ENCODE measurements at places on chromosomes 6 and 20.

GRCh38 chr20:19850198-19850533 is 92.1 kb downstream of the RIN2 start:
- DNase-seq, result no peak

DNA sequence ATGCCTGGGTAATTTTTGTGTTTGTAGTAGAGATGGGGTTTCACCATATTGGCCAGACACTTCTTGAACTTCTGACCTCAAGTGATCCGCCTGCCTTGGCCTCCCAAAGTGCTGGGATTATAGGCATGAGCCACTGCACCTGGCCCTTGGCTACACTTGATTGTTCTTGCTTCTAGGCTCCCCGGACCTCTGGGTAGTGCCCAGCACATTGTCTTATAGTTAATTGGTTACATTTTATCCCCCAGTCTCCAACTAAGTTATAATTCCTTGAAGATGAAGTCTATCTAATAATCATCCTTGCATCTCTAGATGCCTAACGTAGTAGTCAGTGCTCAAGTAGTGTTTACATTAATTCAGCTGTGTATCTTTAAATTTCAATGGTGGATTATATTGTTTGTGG is 11.8 kb downstream of the SMPDL3A start:
- no peak for DNase-seq

DNA sequence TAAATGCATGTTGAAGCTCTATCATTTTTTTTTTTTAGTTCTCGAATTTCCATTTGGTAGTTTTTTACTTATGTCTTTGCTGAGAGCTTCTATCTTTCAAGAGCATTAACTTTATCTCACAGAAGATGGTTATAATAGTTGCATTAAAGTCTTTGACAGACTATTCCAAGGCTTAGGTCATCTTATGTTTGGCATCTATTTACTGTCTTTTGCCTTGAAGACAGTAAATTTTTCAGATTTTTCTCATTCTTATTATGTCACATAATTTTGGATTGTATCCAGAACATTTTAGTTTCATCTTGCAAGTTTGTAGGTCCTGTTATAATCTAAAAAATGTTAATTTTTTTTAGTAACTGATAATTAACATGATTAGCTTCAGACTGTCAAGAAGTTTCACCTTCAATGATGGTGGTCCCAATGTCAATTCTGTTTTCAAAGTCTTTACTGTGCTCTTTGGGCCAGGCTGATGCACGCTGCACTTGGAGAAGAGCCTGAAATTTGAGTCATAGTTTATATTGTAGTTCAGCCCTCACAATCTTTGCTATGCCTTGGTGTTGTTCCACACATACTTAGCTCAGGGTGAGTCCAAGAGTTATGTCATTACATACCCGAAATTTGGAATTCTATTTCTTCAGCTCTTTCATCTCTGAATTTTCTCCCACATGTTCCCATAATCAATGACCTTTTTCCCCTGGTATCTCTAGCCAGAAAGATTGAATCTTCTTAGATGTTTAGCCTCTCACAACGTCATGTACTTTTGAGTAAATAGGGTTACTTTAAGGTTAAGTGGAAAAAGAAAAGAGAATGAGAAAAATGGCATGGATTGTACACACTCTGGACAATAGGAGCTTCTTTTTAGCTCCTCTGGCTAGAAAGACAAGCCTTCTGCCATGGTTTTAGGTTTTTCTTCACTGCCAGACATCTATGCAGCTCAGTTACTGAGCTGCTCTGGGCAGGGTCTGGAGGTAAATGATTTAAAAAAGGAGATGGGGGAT is 110.3 kb upstream of the BTBD3 start:
- DNase-seq, result no peak

DNA sequence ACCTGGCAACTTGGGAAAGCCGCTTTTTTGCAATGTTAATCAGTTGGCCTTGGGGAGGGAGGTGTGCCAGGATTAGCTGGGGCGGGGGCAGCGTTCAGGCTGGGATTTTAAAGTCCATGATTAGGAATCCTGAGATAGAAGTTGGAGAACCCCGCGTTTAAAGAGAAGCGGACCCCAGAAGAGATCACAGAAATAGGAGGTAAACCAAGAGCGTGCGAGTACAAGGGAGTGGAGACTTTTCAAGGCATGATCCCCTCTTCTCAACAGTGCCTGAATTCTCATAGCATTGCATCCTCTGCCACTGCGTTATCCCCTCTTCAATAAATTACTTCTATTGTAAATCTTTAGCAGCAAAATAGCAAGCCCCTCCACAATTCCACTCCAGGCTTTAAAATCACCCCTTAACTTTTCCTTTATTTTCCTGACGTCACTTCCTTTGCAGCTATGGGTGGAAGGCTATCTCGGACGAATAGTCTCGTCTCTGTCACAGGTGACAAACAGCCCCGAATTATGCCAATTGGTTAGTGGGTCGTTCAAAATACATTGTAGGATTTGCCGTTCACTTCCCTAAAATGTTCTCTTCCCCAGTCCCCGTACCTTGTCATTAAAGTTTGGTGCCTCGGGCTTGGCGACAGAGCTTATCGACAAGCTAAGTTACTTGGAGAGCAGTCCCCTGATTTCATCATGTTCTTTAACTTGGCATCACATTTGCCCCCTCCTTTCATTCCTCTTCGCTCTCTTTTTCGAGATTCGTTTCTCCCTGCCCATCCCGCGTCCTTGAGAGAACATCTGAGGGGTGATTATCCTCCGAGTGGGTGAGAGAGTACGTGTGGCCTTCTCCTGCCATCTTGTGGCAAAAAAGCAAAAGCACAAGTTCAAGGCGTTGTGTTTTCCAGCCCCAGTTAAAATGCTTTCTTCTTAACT is 17.1 kb downstream of the OR2B2 start:
- no peak for DNase-seq

- no peak for DNase-seq
These were observed 160.5 kb upstream of the MMS22L start for GRCh38 chr6:97443408-97444080.

GRCh38 chr6:48567016-48567415 is 456.0 kb upstream of the PTCHD4 start:
- DNase-seq, result no peak

- DNase-seq, result no peak
These were observed 288.3 kb downstream of the KHDC1L start for GRCh38 chr6:72936766-72937559.

- DNase-seq, result no peak
These were observed 594.2 kb upstream of the CHD6 start for GRCh38 chr20:42212391-42212790.

All from cortex of kidney (tissue), 1 donor.